ENCODE measurements at places on chromosomes 2 and 18.

GRCh38 chr2:7950035-7950612, 731.7 kb upstream of the ID2 start:
- no peak for DNase-seq

DNA sequence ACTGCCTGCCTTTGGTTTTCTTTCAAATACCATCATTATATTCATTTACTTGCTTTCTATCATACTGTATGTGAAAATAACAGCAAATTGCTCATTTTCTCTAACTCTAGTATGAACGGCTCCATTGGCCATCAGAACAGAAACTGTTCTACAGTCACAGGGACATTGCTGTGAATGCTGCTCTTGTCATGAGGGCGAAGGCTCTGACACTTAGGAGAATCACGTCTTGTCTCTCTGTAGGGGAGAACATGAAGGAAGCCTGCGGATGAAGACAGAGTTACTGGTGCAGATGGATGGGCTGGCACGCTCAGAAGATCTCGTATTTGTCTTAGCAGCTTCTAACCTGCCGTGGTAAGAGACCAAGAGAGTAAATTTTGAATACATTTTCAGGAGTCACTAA, 41.7 kb upstream of the ELOA2 start:
- no peak for DNase-seq

DNA sequence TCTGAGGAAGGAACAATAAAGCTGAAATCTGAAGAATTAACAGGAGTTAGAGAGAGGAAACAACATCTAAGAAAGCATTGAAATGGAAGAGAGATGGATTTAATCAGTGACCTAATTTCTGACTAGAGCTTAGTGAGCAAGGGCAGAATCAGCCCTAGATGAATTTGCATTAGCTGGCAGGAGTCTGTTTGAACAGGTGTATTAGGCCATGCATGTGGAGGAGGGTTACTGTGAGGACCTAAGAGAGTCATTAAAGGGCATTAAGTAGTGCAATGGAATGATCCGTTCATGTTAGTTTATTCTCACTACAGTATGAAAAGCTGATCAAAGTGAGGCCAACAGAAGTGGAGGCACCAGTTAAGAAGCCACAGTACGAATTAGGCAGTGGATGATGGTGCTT, 285.3 kb downstream of the GRB14 start:
- DNase-seq = no peak

- no peak for DNase-seq
Observed at GRCh38 chr18:35939138-35939537, 33.3 kb upstream of the RMP24 start.

- DNase-seq = no peak
Observed at GRCh38 chr18:44080054-44080453, 600.6 kb upstream of the SETBP1 start.

DNA sequence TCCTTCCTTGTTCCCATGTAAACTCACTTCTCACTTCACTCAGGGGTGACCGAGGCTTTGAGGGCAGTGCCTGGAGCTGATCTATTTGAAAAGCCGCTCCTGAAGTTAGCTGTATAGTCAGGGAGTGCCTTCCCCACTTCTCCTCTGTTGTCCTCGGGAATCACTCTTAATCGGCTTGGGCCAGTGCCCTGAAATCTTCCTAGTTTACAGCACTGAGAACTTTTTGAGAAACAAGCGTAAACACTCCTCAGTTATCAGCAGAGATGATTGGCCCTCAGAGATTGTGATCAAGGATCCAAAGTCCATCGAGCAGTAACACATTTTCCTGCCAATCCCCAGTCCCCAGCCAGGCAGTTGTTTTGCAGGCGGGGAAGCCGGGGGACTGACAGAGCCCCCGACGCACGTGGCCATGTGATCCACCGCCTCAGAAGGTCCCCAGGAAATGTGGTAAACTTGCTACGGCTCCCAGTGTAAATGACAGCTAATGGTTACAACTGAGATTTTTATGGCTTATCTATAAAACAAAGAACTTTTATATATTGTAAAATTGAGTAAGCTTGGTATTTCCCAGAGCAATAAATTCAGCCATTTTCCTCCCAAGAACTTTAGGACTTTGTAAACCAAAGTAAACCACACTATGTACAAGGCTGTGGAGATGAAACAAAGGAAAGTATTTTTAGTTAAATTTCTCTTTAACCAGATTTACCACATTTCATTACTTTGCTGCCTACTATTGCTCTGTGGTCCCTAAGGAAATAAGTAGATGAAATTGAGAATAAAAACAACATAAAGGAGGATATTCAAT, 53.5 kb downstream of the C18orf63 start:
- no peak for DNase-seq

DNA sequence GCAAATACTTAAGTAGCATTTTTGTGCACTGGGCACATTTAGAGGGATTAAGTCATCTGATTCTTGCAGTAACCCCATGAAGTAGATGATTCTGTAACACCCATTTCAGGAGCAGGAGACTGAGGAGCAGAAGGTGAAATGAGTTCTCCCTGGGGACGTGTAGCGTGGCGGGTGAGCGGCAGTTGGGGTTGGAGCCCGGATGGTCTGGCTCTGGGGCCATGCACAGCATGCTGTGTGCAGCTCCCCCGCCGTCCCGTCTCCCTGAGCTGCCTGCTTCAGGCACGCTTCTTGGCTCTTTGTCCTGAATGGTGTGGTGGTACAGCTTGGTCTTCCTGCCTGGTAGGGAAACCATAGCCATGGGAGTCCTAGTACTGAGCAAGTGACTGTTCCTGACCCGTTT, 32.4 kb downstream of the INPP4A start:
- no peak for DNase-seq

GRCh38 chr2:54763636-54764291, 40.3 kb downstream of the EML6 start:
- no peak for DNase-seq

- no peak for DNase-seq
Observed at GRCh38 chr2:62784341-62784740, 78.8 kb downstream of the EHBP1 start.

DNA sequence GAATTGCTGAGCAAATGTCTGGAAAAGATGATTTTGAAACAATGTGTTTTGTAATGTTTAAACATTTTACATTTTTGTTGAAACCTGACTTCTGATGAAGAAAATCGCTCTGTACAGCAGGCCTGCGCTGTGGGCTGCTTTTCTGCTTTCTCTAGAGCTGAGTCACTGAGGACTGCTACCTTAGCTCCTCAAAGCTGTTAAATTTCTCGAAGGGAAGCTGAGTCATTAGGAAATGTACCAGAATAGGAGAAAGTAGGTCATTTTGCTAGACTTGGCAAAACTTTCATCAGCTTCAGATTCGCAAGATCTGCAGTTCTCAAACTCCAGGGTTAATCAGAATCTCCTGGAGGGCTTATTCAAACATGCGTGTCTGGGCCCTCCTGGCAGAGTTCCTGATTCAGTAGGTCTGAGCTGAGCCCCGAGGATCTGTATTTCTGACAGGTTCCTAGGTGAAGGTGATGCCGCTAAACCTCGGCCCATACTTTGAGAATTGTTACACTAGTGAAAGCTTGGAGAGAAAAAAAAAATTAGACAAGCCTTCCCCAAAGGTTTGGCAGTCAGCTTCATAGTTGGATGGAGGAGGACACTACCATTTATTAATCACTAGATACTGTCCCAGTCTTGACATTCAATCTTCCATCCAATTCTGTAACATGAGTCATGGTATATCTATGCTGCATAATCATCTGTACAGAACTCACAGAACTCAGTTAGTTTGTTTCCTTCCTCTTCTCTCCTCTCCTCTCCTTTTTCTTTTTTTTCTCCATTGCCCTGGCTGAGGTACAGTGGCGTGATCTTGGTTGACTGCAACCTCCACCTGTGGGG, 297.6 kb downstream of the PARD3B start:
- peak; percentile 89 for DNase-seq

- no peak for DNase-seq
Observed at GRCh38 chr18:77316641-77317040, 67.0 kb downstream of the GALR1 start.

DNA sequence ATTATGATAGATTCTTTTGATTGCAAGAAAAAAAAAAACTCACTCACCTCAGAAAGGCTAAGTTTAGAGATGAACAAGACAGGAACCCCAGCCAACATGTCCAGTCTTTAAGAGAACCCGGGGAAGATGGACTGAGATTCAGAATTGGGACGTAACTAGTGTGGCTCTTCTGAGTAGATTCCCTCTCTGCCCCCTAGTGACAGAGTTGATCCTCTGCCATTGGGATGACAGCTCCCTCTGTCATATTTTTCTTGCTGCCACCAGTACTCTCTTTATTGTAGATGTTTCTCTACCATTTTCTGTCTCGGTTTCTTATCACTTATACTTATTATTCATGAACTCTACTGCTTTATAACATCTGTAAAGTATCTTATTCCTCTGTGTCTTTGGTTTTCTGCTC, 77.7 kb downstream of the GULP1 start:
- no peak for DNase-seq

DNA sequence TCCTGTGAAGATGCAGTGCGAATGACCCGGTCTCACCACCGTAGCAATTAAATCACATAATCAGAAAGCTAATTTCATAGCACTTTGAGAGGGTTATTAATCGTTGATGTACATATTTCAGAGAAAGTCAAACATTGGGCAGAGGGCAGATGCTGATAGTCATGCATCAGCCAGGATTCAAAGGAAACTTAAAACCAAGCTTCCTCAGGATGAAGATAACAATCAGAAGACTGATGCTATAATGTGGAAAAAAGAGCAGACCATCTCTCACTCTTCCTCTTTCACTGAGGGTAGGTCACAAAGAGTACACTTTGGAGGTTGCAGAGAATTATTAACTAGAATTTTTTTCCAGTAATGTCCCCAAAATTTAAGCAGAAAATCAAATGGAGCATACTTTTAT, 1027.7 kb upstream of the ZEB2 start:
- DNase-seq = no peak

- DNase-seq = no peak
Observed at GRCh38 chr2:196427986-196428634, 211.4 kb upstream of the CCDC150 start.

GRCh38 chr2:131488306-131489205, 3.6 kb downstream of the MZT2A start:
- DNase-seq = no peak

DNA sequence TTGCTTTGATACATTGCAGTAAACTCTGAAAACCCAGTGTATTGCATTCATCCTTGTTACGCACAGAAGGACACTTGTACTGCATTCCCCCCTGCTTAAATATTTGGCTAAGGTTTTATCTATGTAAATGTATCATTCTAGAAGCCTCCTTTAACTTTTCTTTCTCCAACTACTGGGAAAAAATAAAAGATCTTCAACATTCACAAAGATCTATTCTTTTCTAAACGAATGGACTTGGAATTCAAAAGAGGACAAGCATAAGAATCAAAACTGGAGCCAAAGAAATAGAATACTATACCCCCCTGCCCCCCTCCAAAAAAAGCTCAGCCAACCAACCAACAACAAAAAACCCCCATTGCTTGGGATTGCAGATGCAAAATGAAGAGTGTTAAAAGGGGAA, 136.9 kb downstream of the EPHA4 start:
- no peak for DNase-seq

DNA sequence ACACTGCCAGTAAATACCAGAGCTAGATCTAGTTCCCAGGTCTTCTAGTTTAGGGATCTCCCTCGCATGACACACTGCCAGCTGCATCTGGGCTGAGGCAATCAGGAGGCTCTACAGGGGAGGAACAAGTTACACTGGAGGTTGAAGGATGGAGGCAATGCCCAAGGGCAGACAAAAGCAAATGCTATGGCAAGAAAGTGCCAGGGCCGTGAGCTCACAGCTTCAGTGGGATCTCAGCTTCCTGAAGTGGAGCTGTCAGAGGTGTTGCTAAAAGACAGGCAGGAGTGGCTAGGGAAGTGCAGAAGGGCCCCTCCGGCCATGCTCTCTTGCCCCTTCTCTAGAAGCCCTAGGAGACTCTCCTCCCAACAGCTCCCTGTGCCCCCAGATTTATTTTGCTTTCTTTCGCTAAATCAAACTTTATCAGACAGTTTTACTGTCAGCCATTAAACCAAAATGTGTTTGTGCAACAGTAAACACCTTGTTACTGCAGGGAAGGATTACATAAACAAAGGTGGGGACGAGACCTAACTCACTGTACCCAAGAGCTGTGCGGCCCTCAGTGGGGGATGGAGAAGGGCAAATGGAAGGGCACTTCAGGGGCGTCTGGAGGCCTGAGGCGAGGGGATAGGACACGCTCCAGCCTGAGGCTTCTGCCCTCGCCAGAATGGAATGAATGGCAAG, 39.4 kb upstream of the PKDCC start:
- no peak for DNase-seq

DNA sequence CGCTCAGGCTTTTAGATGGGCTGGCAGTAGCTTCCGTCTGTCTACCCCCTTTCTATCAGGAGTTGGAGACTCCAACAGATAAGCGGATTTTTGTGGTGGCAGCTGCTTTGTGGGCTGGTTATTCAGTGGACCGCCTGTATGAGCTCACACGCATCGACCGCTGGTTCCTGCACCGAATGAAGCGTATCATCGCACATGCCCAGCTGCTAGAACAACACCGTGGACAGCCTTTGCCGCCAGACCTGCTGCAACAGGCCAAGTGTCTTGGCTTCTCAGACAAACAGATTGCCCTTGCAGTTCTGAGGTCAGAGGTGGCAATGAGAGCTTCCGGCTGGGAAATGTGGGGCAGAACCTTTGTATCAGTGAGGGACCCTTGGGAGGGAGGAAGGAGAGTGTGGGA, 14.8 kb downstream of the CAD start:
- DNase-seq = no peak

DNA sequence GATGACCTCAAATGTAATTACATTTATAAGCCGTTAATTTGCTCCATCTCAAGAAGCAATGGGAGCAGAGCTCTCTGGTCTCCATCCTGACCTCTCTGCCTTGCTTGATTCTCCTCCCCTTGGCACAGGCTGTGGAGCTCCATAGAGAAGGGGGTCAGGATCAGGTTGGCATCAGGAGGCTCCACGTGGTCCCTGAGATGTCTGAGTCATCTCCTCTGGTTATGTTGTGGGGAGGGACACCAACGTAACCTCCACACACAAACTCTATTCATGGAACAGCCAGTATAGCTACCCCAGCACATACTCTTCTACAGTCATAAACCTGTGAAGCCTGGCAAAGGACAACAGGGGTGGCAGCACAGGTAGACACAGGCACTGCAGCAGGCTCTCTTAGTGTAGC, 29.0 kb downstream of the TRABD2A start:
- DNase-seq = no peak

DNA sequence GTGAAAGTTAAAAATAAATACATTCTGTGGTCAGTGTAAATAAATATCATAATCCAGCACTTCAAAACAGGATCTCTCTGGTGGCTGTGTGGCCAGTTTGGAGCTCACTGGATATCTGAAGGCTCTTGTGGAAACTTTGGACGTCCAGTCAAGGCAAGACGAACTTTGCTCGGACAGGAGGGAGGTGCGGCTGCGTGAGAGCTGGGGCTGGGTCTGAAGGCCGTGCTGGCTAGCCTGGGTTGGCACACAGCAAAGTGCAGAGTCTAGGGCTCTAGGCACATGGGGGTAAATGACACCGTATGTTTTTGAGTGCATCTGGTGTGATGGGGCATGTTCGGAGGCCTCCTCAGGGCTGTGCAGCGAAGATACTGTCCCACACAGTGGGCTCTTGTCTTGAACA, 78.9 kb upstream of the TXNDC2 start:
- DNase-seq = no peak

- DNase-seq = no peak
Observed at GRCh38 chr18:2656981-2657512, 1.5 kb downstream of the SMCHD1 start.
